Fibroblast of skin of back (primary cell): ENCODE measurements at places on chromosomes 7 and 10.

DNA sequence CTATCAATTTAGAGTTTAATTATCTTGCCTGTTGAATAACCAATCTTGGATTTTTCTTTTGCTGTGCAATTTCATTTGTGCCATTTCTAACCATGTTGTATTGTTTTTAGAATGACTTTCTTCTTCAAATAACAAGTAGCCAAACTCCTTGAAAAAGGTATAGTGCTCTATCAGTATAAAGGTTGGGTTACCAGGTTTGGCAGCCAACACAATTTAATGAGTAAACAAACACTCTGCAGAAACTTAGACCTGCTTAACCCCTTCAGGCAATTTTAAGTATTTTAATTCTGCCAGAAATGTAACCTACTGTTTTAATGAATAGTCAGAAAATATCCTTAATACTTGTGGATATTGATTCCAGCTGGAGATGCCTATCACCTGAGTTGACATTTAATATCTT lies 299.8 kb downstream of the ARL4A start:
- DNase-seq = no peak

DNA sequence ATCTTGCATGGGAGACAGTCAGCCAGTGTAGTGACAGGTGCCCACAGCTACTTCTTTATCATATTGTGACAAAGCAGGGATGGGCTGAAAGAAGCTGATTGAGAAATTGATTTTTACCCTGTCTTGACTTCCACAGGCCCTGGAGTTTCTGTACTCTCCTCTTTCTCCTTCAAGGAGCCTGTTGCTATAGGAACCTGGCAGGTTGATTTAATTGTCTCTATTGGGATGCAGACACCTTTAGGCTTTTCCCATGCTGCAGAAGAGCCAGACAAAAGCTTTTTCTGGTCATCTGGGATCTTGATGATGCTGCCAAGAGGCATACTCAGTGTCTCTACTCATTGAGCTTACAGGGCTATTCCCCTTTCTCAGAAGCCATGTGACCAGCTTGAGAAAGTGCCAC lies 754.8 kb downstream of the KCNMA1 start:
- no peak for DNase-seq

- DNase-seq = no peak
Measured at GRCh38 chr10:123884907-123885381, 6.7 kb downstream of the CPXM2 start.

DNA sequence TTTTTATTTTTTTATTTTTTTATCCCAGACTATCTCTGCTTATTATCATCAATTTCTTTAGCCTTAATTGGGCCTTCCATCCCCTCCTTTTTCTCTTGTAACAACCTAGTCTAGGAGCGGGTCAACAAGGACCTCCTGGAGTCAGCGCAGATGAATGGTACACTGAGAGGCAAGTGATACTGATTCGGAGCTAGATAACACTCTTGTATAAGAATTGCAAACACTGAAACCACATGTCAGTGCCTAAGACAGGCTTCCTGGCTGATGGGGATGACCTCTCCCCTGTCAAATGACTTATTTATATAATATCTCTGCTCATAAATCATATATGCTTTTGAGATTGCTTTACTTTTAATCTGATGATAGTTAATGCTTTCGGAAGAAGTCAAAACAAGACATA lies 22.7 kb downstream of the BPGM start:
- no peak for DNase-seq

GRCh38 chr10:68668231-68668630 lies 52.8 kb upstream of the CCAR1 start:
- DNase-seq = no peak

DNA sequence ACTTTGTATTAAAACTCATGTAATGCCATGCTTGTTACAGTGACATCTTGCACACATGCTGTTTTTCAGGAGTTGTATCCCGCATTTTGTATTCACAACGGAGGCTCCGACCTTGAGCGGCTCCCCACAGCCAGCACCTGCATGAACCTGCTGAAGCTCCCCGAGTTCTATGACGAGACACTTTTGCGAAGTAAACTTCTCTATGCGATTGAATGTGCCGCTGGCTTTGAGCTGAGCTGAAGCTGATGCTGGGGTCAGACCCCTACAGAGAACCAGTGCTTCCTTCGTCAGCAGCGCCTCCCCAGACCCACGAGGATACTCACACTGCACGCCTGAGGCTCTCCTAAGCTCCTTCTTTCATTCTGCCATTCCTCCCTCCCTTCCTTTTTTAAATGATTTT lies 69.3 kb upstream of the DNAJB6 start:
- no peak for DNase-seq

- DNase-seq = no peak
Measured at GRCh38 chr10:130994845-130995244, 316.7 kb downstream of the TCERG1L start.

DNA sequence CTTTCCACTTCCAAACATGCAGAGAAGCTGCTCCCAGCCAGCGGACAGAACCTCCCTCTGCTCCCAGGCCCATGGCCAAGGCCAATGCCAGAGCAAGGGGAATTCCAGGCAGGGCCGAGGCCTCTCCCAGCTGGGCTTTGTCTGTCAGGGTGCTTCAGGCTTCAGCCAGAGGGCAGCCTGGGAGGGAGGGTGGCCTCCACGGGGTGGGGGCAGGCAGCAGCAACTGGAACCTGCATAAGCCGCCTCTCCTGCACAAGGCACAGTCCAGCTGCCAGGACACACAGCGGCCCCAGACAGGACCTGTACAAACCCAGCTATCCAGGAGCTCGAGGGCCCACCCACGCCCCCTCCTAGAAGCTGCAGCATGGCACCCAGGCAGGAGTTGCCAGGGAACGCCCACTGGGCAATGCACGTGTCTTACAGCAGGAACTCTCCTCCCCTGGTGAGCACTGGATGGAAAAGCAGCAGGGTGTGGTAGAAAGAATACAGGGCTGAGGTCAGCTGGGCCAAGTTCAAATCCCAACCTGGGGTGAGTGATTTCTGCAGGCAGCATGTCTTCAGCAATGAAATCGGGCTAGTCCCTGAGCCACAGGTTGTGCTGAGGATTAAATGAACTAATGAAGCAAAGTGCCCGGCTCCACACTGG lies 7.6 kb downstream of the FAM53B start:
- DNase-seq = no peak

GRCh38 chr7:17207220-17207619 lies 91.2 kb upstream of the AHR start:
- peak; percentile 32 for DNase-seq

DNA sequence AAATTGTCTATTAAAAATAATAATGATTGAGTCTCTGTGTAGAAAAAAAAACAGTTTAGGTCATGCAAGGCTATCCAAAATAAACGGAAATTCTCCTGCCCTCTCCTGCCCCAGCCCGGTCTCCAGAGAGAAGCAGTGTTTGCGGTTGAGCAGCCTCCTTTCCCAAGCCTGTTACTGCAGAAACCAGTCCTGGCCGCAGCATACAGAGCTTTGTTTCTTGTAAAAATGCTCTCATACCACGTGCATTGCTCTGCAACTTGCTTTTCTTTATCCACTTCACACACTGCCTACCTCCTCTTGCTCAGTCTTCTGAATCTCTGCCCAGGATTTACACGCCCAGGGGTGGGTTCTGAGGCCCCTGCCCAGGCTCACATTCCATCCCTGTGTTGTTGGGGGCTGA lies 34.4 kb upstream of the CUL1 start:
- DNase-seq = peak; percentile 79

DNA sequence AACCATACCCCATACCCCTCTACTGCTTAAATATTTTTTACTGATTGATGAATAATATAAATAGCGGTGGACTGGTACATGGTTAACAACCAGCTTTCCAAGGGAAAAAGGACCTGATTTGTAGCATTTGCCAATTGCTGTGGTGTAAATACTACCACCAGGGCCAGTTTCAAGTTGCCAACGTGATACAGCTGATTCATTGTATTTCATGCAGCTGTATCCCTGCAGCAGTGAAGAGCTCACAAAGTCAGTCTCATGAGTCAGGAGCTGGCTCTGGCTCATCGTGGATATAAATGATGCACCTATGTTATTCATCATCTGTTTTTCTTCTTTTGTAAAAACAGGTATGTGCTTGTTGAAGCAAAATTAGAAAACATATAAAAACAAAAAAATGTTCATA lies 15.2 kb downstream of the CALML5 start:
- no peak for DNase-seq

DNA sequence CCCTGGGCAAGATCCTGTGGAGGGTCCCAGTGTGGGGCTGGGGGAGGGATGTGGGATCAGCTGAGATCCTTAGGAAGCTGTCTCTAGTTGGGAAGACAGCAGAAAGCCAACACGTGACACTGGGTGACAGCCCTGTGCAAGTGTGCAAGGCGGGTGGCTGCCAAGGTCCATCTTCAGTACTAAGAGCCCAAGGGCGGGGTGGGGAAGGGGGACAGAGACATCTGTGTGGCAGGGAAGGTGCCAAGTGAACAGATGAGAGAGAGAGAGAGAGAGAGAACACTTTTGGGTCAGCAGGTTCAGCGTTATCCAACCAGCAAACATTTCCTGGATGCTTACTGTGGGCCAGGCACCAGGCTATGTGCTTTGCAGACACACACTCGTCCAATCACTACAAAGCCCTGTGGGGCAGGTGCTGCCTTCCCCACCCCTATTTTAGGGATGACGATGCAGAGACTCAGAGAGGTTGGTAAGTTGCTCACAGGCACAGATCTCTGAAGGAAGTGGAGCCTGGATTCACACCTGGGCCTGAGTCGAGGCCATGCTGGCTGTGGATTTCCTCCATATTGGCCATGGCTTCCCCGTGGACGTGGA lies 135.7 kb downstream of the GRK5 start:
- DNase-seq = no peak

- DNase-seq = no peak
Measured at GRCh38 chr10:76190634-76191270, 759.3 kb downstream of the LRMDA start.

GRCh38 chr7:158650821-158651225 lies 53.8 kb downstream of the NCAPG2 start:
- peak; percentile 82 for DNase-seq

DNA sequence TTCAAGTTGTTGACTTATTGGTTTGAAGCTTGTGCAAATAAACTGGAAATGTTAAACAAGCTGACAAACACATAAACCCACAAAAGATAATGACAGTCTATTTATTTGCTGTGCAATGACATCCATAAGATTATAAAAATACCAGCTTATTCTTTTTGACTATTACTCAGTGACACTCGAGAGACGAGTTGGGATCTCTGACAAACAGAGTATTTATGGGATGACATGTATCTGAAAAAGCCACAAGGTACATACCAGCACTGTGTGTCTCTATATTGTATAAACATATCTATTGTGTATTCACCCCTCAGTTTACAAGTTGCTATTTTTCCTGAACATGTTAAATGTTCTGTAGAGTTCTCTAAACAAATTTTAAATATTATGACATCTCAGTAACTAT lies 88.9 kb downstream of the CHRM2 start:
- peak; percentile 75 for DNase-seq

DNA sequence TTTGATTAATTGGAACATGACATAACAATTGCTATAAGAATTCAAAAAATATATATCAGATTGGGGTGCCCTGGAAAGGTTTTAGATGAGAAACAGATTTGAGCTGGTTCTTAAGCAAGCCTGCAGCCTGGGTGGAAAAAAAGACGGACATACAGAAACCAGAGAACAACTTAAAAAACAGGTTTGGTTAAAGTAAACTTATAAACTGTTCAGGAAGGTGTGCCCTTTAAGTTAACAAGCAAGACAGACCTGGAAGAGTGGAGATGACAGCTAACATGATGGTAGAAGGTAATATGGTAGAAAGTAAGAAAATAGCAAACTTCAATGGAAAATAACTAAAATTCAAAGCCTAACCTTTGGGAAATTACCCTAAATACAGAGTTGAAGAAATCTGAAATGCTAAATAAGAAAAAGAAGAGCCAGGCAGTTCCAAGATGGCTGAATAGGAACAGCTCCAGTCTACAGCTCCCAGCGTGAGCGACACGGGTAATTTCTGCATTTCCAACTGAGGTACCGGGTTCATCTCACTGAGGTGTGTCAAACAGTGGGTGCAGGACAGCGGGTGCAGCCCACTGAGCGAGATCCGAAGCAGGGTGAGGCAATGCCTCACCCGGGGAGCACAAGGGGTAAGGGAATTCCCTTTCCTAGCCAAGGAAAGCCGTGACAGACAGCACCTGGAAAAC lies 52.2 kb downstream of the CADPS2 start:
- no peak for DNase-seq

GRCh38 chr10:73873838-73874215 lies 528 bp downstream of the CAMK2G start:
- DNase-seq = no peak

GRCh38 chr10:101709359-101710058 lies 14.5 kb upstream of the FBXW4 start:
- DNase-seq = peak; percentile 39

DNA sequence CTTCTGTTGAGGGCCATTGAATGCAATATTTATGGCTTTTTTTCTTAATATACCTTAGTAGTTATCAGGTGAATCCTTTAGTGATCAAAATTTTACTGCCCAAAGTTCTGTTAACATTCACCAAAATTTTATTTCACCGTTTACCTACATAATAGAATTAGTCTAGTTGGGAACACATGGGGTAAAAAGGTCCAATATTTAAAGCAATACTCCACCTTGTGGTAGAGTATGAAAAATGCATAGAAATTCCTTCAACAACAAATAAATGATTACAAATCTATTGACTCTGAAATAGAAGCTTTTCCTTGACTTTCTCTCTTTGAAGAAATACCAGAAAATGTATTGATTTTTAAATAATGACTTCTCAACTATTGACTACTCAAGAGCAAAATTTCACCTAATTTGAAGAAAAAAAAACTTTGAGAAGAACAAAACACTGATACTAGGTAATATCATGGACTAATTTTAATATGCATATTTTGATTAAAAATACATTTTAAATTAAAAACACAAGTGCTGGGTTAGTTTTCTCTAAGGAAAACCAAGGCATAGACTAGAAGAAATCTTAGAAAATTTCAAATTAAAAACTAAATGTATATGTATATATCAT lies 43.3 kb downstream of the POLR1F start:
- DNase-seq = peak; percentile 41

GRCh38 chr7:83142365-83142764 lies 20.3 kb downstream of the PCLO start:
- DNase-seq = no peak

DNA sequence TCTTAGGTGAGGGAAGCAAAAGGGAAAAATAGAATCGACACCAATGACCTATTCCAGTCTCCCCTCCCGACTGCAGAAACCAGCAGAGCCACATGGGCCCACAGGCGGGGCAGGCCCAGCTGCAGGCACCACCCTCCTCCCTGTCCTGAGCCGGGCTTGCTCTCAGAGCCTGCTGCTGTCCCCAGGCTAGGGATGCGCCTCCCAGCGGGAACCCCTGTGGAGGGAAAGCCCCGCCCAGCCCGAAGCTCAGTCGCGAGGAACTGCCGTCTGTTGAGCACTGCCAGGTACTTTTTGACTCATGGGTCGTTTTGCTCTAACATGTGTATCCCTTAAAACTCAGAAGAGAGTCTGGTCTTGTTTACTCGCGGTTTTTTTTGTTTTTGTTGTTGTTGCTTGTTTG lies 124.5 kb upstream of the RET start:
- DNase-seq = peak; percentile 11

- no peak for DNase-seq
Measured at GRCh38 chr10:77819210-77820112, 107.1 kb downstream of the DLG5 start.

DNA sequence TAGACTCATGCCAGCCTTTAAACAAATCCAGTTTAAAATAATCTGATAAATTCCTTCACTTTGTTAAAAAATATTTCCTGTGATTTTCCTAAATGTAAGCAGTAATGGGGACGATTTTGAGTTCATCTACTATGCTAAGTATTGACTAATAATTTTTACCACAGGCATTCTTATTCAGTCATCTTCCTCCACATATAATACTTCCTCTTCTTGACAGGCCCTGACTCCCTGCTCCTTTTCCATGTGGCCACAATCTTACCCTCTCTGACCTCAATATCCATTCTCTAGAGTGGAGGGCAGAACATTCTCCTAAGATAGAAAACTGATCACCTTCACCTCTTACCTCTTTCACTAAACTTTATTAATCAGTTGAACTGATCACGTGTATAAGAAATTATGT lies 7.8 kb downstream of the DNAJC2 start:
- no peak for DNase-seq
